Fibroblast of skin of back (primary cell): ENCODE measurements at places on chromosomes 13 and 19.

- DNase-seq = no peak
Observed at GRCh38 chr19:46691104-46691503, 25.8 kb downstream of the PRKD2 start.

DNA sequence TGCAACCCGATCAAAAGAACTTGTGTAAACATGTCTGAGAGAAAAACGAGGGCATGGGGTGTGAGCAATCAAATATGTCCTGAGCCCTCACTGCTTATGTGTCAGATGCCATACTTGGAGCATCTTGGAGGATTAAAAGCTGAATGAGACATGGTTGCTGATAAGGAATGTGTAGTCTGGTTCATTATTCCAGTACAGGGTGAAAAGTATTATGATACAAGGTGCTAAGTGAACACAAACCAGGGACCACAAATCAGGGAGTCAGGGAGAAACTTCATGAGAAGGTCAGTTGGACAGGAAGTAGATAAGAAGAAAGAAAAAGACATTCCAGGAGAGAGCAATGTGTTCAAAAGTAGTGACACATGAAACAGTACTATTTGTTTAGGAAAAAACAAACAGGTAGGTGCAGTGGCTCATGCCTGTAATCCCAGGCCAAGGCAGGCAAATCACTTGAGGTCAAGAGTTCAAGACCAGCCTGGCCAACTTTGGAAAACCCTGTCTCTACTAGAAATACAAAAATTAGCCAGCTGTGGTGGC, 2.0 kb upstream of the RCBTB1 start:
- DNase-seq = peak; percentile 55

DNA sequence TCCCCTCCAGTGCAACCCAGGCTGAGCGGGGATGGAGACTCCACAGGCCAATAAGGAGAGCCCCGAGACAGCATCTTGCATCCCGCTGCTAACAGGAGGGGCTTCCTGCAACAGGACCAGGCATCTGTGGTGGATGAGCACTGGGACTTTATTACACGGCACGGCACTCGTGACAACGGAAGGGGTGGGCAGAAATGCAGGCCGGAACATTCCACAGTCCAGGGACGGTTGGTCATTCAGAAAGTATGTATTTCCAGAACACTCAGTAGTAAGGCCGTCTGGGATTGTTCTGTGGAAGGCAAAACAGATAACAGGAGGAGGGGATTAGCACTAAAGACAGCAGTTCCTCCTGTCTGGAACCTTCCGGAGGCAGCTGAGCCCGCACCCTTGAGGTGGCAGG, 3.3 kb upstream of the TM6SF2 start:
- peak; percentile 62 for DNase-seq

DNA sequence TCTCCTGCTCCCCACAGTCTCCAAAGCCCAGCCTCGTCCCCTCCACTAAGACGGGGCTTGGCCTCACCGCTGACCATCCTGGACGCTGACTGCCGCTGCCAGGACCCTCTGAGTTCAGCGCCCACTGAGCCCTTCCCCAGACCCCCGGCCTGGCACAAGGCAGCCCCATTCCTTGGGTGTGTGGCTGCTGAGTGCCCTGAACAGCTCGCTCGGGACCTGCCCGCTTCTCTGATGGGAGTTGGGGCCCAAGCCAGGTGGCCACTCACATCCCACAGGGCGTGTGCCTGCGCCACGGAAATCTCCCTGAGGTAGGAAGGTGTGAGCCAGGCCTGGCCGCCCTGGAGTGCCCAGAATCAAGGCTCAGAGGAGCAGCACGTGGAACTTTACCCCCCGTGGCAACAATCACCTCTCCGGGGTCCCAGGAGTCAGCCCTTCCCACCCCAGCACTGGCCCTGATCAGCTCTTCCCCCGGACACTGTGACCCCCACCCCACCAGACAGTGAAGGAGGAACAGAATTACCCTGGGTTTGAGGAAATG, 20.8 kb downstream of the C13orf46 start:
- no peak for DNase-seq

GRCh38 chr13:73952648-73953047, 181.6 kb downstream of the KLF12 start:
- DNase-seq = peak; percentile 53

- peak; percentile 23 for DNase-seq
Observed at GRCh38 chr19:3725640-3726310, 17.6 kb downstream of the TJP3 start.

GRCh38 chr13:72651144-72651543, 76.3 kb downstream of the MZT1 start:
- DNase-seq = no peak

DNA sequence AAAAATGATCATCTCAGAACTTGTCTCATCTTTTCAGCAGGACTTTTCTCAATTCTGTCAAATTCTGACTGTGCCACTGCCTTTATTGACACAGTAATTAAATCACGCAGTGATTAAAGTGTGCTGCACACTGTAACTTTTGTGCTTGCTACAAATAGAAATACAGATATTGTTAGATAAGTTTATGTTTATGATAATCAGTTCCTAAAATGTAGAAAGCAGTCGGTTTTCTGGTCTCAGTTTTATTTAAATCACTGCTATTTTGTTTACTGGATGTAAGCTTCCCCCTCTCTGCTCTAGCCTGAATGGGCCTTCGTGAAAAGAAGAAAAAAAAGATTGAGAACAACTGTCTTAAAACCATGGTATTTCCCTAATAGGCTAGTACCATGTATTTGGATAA, 258.8 kb upstream of the STARD13 start:
- no peak for DNase-seq

DNA sequence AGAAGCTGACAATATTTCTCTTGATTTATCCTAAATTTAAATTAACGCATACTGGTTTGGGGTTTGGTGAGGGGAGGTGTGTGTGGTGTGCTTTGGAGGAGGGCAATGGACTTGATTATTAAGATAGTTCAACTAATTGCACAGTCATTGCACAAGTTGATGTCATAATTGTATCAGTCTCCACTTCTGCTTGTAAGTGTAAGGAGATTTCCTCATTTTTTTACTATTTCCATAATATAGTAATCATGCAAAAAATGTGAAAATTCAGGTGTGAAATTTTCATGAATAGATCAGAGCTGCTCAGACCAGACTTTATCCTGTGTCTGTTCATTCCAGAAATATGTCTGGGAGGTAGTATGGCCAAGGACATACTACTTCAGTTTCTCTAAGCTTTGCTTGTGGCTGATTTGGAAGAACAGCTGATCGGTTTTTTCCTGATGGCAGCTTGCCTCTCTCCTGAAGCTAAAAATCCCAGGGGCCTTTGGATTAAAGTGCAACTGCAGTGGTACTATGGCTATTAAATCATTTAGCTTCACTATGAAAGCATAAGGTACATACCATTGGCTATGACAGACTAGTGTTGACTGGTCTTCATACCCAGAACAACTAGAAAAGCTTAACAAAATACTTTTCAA, 201.8 kb upstream of the MIR17HG start:
- no peak for DNase-seq

DNA sequence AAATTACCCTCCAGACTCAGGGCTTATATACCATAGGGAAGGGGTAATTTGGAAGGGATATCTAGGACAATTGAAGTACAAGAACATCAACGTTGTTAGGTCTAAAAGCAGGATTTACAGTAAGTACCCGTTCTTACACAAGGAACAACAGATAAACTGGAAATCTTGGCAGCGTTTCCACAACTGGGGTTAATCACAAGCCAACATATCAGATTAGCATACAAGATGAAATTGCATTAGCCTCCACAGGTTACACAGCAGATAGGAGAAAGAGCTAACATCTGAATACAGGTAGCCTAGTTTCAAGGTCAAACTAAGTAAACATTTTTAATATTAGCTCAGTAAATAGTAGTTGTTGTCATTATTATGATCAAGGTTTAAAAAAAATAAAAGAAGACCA, 1214.0 kb upstream of the PCDH20 start:
- no peak for DNase-seq

DNA sequence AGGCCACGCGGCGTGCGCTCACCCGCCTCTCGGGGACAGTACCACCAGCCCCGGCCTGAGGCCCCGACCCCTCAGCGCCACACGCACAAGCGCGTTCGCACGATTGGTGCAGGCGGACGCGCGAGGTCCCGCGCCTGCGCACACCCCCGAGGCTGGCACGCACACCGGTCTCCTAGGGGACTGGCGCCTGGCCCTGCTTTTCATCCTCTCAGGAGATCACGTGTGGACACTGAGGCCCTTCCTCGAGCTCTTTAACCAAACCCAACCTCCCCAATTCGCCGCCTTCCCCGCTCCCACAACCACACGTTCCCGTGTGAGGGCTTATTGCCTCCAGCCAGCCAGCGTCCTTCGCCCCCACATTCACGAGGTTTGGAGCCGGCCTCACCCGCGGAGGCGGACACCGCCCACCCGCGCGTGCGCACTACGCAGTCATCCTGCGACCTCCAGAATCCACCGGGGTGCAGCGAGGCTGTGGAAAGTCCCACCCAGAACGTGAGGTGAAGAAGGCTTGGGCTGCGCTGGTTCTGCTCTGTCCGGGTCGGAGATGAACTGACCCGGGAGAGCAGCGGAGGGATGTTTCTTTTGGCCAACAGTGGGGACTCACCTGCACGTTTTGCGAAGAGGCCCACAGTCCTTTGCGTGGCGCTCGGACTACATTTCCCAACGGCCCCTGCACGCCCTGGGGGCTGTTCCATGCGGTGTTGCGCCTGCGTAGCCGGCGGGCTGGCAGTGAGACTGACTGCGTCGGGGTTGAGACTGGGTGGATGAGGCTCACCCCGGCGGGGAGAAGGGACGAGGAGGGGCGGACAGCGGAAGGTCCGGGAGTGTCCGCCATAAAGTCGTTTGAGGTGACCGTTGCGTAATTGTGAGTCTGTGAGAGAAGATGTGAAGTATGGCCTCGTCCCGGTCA, 539 bp upstream of the ZNF667 start:
- DNase-seq = peak; percentile 94

- no peak for DNase-seq
Observed at GRCh38 chr19:16210168-16210567, 12.5 kb downstream of the AP1M1 start.

DNA sequence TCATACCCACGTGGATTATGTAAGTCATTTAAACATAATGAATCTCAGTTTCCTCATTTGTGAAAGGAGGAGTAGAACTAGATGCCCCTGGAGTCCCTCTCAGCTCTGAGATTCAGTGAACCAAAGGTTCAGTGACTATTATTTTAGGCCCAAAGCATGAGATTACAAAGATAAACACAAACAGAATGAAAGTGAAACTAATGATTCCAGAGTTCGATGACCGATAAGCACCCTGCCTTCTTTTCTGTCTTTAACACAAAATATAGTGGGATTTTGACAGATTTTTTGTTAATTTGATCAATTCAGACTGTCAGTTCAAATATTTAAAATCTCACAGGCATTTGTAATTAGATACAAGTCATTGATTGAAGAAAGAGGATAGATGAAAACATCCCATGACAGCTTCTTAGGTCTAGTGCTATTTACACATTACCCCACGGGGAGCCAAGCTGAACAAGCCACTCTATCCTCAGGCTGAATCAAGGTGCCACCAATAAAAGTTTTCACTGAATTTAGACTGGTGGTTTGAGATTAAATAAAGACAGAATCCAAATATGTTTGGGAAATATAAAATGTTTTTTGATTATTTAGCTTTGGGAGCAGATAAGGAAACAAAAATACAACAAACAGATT, 64.6 kb upstream of the RAP2A start:
- no peak for DNase-seq

- peak; percentile 13 for DNase-seq
Observed at GRCh38 chr13:37068962-37069361, 9.5 kb upstream of the SUPT20H start.

- no peak for DNase-seq
Observed at GRCh38 chr19:566403-566802, 6.0 kb upstream of the BSG start.

DNA sequence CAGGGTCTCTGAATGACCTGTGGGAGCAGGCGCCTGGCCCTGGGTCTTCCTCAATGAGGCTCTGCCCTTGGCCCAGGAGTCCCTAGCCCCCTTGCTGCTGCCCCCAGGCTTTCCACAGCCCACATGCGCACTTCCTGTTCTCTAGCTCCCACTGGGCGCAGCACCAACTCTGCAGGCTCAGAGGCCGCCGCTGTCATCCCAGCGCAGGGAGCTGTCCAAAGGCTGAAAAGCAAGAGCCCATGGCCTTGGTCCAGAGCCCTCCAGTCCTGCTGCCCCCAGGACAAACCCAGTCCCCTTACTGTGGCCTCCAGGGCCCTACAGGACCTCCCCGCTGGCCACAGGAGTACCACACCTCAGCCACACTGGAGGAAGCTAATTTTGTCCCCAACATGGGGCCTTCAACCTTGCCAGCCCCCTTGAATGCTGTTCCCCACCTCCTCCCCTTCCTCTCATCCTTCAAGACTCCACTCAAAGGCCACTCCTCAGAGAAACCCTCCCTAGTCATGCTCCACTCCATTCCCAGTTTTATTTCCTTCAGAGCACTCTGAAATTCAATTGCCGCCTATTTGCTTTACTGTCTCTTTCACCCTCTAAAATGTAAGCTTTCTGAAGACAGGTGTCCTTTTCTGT, 8.0 kb upstream of the POU2F2 start:
- peak; percentile 72 for DNase-seq

DNA sequence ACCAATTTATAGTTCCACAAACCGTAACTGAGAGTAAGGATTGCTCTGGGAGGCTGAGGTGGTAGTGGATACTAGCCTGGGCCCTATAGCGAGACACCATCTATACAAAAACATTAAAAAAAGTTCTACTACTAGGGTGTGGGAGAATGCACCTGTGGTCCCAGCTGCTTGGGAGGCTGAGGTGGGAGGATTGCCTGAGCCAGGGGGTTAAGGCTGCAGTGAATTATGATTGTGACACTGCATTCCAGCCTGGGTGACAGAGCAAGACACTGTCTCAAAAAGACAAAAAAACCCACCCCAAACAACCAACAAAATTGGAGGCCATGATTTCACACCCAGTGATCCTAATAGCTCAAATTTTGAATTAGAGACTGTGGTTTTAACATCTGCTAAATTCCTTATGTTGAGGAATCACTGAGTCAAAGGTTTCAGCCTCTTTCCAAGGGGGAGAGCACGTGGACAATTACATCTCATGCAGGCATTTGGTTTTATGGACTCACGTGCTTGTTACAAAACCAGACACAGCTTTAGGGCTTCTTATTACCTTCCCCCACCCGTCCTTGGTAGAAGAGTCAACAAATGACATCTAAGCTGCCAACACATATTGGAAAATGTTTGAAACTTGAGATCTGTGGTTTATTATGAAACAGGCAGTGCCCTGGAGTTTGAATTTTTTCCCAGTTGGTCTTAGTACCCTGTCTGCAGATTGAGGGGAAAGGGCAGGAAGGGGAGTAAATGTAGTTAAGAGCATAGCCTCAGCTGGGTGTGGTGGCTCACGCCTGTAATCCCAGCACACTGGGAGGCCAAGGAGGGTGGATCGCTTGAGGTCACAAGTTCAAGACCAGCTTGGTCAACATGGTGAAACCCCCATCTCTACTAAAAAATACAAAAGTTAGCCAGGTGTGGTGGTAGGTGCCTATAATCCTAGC, 18.5 kb downstream of the CYP2A6 start:
- DNase-seq = peak; percentile 87

DNA sequence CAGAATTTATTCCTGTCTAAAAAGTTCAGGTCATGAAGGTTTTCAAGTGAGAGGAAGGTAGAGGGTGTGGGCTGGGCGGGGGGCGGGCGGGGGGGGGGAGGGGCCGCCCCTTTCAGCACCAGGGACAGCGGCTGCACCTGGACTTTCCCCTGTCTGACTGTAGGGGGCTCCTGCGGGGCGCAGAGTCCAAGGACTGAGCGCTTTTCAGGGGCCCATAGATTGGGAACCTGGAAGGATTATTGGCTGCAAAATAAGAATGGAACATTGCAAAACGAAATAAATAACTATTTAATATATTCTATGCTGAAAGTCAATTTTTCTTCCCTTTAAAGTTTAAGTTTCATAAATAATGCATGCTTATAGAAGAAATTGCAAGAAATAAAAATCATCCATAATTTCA, 8.9 kb upstream of the CYP4F3 start:
- peak; percentile 7 for DNase-seq
